ENCODE measurements at places on chromosomes 7 and 10.

- DNase-seq = no peak
These were observed 697.5 kb downstream of the INHBA start for GRCh38 chr7:41005374-41005901.

DNA sequence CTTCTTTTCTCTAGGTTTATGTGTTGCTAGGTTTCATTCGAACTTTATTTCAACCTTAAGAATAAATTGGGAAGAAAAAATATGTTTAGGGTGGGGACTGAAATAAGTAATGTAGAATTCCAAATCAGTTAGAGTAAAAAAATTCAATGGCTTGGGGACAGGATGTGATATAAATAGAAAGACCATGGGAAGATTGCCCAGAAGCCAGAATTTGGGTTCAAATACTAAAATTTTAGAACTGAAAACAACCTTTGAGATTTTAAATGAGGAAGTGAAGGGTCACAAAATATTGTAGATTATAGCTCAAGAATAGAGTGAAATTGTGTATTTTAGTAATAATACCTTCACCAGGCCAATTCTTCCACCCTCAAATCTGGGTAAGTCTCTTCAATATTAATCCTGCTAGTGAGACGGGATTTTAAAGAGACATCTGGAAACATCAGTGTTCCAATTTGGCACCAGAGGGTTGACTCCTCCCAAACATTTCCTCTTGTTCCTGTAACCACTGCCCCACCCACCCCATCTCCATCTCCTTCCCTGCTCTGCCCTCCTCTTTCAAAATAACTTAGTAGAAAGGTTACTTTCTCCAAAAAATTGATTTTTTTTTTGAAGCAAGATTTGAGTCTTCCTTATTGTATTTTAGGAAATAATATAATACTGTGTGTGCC is 51.3 kb upstream of the FAM3C start:
- no peak for DNase-seq

GRCh38 chr10:628386-629045 is 61.0 kb downstream of the DIP2C start:
- DNase-seq = no peak

DNA sequence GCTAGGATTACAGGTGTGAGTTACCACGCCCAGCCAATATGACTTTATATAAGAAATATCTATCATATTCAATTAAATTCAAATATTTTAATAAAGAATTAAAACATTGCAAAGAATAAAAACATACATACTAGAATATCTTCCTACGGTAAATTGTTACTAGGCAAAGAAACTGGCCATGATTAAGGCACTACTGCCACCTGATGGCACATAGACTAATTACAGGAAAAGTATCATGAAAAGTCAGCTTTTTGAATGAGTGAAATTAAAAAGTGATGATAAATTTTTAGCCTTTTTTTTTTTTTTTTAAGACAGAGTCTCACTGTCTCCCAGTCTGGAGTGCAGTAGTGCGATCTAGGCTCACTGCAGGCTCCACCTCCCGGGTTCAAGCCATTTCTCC is 30.9 kb downstream of the MRPS33 start:
- no peak for DNase-seq

- DNase-seq = no peak
These were observed 294.6 kb downstream of the PARD3 start for GRCh38 chr10:34520510-34520909.

GRCh38 chr7:46179061-46179610 is 258.1 kb upstream of the IGFBP3 start:
- DNase-seq = no peak

GRCh38 chr10:126585249-126586017 is 85.1 kb downstream of the C10orf90 start:
- DNase-seq = no peak

GRCh38 chr10:42482411-42482810 is 156.0 kb downstream of the ZNF33B start:
- no peak for DNase-seq

DNA sequence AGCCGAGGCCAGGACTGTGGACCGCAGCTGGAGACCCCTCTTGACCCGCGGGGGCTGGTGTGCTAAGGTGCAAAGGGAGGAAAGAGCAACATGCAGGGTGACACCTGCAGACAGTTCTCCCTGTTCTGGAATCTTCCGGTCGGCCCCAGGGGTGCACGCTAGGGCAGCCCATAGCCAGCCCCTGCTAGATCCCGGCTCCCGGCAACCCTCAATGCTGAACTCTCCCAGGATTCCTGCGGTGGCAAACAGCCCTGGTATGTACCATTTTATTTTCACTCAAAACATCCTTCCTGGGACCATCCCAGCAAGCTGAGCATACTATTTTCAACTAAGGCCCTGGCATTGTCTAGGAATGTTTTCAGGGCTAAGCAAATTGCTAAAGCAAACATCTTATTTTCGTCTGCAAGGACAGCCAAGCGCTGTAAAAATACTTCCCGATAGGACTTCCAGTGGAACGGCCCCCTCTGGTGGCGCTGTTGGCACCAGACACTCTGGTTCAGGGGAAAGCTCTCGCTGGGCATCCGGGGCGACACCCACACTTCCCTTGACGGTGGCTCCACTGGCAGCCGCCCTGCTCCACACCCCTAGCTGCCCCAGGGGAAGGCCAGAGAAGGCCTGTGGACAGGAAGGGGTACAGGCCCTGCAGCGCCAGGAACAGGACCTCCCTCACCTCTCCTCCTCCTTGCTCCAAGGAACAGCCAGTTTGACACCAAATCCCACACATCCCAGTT is 99.4 kb downstream of the CTBP2 start:
- DNase-seq = peak; percentile 19

- no peak for DNase-seq
These were observed 31.1 kb downstream of the SKIDA1 start for GRCh38 chr10:21494191-21495001.

DNA sequence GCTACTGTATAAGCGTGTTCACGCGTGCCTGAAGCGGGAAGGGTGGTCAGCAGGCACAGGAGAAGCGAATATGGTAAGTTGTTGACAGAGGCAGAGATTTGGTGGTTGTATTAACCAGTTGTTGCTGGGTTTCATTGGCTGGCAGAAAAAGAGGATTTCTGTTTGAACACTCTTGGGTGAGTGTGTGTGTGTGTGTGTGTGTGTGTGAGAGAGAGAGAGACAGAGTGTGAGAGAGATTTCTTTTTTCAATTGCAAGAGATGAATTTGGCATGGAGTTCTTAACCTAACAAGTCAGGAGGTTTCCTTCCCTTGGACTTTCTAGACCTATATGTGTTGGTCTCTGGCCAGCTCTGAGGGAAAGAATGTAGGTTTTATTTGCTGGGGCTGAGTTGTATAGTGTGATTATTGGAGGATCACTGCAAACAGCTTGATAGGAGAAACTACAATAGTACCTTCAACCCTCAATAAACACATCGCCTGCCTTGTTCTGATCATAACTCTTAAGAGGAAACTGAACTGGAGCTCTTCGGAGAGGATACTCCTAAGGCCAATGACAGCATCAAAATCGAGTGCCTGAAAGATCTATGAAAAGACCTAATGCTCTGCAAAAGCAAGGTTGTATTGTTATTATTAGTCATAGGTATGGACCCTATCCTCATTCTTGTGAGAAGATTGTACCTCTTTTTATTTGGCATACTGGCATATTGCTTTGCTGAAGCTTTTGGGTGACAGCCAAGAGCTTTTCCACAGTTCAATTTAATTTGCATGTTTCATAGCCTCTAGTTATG is 1.2 kb downstream of the MCU start:
- peak; percentile 2 for DNase-seq

DNA sequence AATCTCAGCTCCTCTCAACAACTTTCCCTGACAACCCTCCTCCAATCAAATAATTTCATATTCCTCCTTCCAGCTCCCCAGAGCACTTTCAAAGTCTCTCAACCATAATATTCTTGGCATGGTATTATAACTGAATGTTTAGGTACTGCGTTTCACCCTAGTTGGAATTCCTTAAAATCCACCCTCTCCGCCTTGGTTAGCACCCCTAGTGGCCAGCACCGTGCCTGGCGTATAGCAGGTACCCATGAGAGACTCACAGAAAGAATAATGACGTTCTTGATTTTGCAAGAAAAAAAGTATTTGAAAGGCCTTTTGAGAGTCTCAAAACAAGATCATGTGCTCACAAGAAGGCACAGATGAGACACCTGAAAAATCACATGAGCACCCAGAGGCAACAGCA is 50.9 kb downstream of the GLI3 start:
- no peak for DNase-seq

- DNase-seq = peak; percentile 4
These were observed 58.7 kb upstream of the PRPS1L1 start for GRCh38 chr7:18086165-18087025.

DNA sequence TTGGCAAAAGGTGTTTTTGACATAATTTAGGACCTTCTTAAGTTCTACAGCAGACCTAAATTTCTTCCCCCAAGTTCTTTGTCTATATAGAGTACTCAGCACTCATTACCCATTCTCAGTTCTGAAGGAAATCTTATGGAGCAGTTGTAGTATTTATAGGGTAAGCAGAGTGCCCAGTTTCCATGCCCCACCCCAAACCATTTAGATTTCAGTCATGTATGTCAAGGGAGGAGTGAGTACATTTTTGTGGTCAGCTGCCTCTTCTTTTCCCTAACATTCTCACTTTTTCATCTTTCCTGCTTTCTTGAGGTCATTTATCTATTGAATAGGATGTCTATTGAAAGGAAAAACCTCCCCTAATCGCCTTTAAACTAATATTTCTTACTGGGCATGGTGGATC is 83.3 kb downstream of the KAT6B start:
- no peak for DNase-seq

DNA sequence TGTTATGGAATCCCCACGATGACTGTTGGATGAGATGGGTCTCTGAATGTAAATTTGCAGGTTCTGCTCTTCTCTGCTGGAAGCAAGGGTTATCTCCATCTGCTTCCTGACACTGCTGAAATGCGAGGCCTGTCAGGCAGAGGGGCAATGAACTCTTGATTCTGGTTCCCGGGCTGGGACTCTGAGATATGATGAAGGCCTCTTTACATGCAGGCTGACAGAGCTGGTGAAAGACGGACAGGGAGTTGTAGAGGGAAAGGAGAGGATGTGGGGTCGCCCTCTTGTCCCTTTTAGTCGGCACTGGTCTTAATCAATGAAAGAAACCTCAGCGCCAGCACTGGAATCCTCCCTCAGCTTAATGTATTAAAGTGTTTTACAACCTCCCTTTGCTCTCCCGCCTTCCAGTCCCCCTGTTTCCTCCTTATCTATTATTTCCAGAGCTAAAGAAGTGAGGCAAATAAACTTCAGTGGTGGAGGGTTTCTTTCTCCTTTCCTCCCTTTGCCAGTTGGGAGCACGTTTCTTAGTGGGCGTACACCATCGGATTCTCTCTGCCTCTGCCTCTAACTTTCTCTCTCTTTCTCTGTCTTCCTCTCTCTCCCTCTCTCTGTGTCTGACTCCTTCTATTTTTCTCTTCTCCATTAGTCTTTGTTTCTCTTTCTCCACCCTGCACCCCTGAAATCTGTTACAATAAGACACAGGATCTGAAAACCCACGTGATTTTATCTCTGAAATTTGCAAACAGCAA is 145.6 kb downstream of the BAMBI start:
- no peak for DNase-seq

GRCh38 chr10:78053211-78053868 is 19.7 kb downstream of the RPS24 start:
- no peak for DNase-seq

- no peak for DNase-seq
These were observed 36.7 kb upstream of the SNX13 start for GRCh38 chr7:17976952-17977351.

- peak; percentile 61 for DNase-seq
These were observed 2.1 kb upstream of the DMBT1 start for GRCh38 chr10:122558452-122558851.

- no peak for DNase-seq
These were observed 5.8 kb downstream of the MTPN start for GRCh38 chr7:135971366-135971725.

GRCh38 chr10:95503001-95503400 is 58.2 kb downstream of the SORBS1 start:
- DNase-seq = no peak

DNA sequence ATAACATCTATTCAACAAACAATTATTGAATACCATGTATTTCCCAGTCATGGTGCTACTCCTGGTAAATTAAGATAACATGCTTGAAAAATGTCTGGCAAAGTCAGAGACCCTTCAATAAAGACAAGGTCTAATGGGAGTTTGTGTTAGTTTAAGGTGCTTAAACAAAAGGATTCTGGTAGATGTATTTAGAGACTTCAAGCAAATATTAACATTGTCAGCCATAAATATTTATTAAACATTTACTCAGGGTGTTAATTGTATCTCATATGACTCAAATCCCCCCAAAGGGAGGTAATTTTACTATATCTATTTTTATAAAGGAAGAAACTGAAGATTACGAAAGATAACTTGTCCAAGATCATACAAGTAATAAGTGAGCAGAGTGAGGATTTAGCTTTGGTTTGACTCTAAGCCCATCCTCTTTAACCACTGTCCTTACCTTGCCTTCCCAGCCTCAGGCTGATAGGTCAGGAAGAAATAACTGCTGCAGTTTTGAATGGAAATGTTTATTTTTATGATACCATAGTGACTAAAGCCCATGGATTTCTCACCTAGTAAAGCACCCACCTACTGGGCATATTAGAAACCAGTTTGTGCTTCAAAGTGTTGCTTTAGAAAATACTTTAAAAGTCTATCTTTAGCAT is 215.4 kb downstream of the COBL start:
- DNase-seq = no peak

DNA sequence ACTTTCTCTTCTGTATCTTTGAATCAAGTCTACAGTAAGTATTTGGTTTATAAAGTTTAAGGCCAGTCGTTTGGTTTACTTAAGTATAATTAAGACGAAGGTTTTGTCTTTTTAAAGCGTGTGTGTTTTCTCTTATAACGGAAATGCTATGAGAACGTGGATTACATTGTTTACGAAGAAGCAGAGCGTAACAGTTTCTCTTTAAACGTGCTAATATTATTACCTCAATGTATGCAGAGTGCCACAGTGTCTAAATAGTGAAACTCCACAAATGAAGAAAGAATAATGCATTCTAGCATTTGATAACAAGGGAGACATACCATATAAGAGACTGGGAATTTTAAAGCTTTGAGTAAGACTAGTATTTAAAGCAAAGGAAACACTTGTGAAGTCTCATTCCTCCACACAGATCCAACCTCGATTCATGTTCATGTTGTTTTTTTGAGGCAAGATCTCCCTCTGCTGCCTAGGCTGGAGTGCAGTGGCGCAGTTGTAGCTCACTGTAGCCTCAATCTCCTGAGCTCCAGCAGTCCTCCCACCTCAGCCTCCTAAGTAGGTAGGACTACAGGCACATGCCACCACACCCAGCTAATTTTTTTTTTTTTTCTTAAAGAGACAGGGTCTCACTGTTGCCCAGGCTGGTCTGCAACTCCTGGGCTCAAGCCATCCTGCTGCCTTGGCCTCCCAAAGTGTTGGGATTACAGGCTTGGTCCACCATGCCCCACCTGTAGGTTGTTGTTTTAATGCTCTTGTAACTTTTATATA is 75.1 kb downstream of the ANKRD61 start:
- DNase-seq = peak; percentile 12

- DNase-seq = no peak
These were observed 62.3 kb downstream of the CREB5 start for GRCh38 chr7:28474640-28475039.

GRCh38 chr7:87144173-87144657 is 8.0 kb upstream of the DMTF1 start:
- DNase-seq = no peak

GRCh38 chr10:18456984-18457383 is 194.4 kb downstream of the NSUN6 start:
- no peak for DNase-seq

- no peak for DNase-seq
These were observed 54.1 kb downstream of the SRI start for GRCh38 chr7:88165697-88166096.

GRCh38 chr7:14340393-14341074 is 351.1 kb upstream of the ETV1 start:
- no peak for DNase-seq
